ENCODE measurements at places on chromosomes 6 and 20.

GRCh38 chr20:3405696-3406358 lies 1.6 kb downstream of the DNAAF9 start:
- DNase-seq, result no peak

DNA sequence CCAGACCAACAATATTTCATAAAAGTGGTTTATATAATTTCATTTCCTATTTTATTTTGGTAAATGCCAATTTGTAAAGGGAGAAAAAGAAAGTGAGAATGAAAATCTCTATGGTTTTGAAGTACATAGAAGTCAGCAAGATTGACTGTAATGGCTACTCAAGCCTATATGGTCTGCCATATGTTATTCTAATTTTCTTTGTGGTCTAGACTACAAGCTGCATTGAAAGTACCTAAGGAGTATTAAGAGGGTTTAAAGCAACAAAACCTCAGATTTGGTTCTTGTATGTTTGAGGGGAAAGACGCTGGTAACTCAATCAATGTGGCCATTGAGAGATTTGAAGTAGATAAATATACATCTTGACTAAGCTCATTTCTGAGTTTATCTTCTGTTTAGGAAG lies 193.5 kb upstream of the EYA4 start:
- no peak for DNase-seq

DNA sequence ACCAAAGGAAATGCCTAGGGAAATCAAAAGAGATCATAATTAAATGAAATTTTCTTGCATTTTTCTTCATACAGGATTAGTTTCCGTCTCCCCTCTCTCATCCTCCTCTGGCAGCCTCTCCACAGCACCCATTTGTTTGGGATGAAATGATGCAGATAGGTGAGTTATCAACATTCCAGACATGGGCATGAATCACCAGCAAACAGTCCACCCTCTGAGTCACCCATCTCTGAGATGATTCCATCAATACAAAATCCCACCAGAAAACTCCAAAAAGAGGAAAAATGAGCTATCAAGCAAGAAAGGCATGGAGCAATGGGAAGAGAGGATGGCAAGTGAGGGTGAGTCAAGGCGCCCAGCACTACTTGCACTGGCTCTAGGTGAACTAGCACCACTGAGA lies 11.4 kb downstream of the MC3R start:
- DNase-seq, result no peak

DNA sequence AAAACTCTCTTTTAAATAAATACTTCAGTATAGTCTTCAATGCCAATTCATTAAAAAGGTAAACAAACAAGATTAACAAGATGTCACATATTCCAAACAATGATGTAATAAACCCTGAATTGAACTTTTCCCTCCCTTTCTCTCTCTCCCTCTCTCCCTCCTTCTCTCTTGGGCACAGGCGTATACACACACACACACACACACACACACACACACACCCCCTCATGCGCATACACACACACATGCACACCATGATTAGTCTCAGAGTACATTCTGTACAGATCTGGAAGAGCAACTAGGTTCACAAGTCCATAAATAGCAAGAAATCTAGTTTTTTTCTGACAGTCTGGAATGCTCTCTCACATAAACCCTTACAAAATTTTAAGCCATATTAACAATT lies 128.3 kb downstream of the DST start:
- DNase-seq, result no peak
